ENCODE measurements at places on chromosomes 5 and 9.

GRCh38 chr5:59725392-59725767 is 168.1 kb downstream of the PDE4D start:
- no peak for DNase-seq

GRCh38 chr9:96502539-96503373 is 52.8 kb downstream of the HABP4 start:
- DNase-seq, result no peak

DNA sequence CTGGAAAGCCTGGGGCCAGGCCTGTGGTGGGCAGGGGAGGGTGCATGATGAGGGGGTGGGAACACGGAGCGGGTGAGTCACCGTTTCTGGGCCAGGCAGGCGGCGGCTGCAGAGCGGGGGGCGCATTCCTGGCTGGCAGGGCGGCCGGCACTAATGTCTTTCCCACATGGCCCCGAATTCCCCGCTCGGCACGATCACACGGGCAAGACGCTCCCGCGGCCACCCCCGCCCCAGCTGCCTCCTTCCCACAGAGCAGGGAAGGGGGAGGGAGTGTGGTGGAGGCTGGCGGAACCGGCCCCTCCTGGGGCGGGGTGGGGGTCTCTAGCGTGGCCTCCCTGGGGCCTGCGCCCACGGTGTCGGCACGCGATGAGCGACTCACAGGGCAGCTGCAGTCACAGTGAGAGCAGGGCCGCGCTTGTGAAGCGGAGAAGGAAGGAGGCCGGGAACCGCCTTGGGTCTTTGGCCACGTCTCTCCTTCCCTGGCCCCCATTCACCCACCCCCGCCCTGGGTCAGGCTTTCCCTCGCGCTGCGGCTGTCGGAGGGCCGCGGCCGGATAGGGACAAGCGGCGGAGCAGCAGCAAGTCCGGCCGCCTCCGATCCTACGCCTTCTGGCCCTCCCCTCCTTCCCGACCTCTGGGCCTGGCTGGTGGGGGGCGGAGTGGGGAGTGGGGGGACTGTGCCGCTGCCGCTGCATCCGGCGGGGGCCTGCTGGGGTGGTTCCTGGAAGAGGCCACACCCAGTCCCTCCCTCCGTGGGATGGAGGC is 48.9 kb downstream of the CXXC5 start:
- no peak for DNase-seq

GRCh38 chr5:170439223-170439943 is 50.2 kb upstream of the KCNMB1 start:
- no peak for DNase-seq

- DNase-seq, result no peak
Measured at GRCh38 chr5:92889140-92889539, 691.9 kb downstream of the NR2F1-AS1 start.

DNA sequence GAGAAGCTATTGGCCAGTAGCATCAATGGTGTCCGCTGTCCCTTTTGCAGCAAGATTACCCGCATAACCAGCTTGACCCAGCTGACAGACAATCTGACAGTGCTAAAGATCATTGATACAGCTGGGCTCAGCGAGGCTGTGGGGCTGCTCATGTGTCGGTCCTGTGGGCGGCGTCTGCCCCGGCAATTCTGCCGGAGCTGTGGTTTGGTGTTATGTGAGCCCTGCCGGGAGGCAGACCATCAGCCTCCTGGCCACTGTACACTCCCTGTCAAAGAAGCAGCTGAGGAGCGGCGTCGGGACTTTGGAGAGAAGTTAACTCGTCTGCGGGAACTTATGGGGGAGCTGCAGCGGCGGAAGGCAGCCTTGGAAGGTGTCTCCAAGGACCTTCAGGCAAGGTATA is 10.8 kb downstream of the TRIM32 start:
- no peak for DNase-seq

DNA sequence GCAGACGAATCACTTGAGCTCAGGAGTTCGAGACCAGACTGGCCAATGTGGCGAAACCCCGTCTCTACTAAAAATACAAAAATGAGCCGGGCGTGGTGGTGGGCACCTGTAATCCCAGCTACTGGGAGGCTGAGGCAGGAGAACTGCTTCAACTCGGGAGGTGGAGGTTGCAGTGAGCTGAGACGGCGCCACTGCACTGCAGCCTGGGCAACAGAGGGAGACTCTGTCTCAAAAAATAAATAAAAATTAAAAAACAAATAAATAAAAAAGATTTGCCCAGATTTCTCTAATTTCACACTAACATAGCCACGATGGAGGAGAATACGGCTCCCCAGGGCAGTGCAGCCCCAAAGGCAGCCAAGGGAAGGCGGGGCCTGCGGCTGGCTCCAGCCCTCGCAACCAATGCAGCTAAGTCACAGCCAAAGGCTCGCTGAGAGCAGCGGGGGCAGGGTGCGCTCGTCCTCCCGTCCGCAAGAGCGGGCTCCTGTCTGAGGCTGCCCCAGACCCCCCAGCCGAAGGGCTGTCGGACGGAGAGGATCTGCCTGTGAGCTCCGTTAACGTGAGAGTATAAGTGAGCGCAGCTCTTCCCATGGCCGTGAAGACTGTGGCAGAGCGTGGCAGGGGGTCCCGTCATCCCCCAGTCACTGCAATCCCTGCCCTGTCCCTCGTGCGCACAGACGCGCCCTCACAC is 43.5 kb downstream of the SLC12A7 start:
- no peak for DNase-seq

GRCh38 chr5:52607227-52607824 is 180.4 kb upstream of the ITGA1 start:
- DNase-seq, result no peak

DNA sequence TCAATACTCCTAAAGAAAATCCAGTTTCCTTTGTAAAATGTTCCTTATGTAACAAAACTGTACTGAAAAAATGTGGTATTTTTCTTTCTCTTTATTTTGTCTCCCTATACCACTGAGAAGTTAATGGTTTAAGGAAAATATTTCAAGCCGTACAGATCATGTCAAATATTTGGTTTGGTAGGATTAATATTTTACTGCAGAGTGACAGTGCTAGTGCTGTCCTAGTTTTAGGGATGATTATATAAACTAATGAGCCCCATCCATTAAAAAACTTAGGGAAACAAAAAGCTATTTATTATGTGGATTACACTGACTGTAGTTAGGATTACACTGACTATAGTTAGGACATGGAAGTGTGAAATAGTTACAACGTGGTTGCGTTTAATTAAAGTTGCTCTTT is 209.1 kb downstream of the CD180 start:
- DNase-seq, result no peak

- DNase-seq, result no peak
Measured at GRCh38 chr9:87880683-87881082, 2.0 kb upstream of the SPATA31E1 start.

DNA sequence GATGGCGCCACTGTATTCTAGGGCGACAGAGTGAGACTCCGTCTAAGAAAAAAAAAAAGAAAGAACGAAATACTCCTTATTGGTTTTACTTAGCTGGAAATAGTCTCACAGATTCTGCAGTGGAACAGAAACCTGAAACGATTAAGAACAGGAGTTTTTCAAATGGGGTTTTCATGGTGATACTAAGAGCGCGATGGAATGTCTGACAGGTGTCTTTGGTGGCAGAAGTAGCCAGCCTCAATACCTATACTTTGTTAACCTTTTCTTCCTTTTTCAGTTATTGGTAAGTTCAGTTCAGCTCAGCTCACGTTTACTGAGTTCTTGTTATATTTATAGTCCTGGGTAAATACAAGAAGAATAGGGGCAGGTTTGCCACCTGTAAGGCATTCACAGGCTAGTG is 123.9 kb downstream of the FOCAD start:
- no peak for DNase-seq

- peak; percentile 54 for DNase-seq
Measured at GRCh38 chr9:109416135-109416706, 81.9 kb downstream of the PTPN3 start.

DNA sequence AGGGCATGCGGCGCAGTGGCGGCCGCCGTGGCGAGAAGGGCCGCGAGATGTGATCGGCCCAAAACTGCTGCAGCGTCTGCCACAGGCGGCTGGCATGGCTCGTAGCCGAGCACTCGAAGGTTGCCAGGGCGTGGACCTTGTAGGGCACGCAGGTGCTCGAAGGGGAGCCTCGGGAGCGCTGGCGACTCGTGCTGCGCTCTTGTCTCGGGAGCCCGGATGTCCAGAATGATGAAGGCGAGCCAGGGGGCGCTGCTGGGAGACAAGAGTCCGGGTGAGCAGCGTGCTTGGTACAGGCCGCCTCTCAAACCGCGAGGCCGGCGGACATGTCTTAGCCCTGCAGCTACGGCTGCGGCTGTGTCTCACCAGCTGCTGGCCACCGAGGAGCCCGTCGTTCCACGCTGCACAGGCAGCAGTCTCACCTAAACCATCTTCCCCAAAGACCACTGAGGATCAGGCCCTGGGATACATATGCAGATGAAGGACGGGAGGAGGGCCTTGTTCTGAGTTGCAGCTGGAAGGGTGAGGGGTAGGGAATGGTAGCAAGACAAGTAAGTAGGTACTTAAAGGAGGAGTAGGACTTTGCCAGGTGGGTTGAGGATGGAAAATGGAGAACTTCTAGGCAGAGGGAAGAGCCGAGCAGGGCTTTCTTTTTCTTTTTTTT is 1.7 kb downstream of the CBY3 start:
- no peak for DNase-seq

DNA sequence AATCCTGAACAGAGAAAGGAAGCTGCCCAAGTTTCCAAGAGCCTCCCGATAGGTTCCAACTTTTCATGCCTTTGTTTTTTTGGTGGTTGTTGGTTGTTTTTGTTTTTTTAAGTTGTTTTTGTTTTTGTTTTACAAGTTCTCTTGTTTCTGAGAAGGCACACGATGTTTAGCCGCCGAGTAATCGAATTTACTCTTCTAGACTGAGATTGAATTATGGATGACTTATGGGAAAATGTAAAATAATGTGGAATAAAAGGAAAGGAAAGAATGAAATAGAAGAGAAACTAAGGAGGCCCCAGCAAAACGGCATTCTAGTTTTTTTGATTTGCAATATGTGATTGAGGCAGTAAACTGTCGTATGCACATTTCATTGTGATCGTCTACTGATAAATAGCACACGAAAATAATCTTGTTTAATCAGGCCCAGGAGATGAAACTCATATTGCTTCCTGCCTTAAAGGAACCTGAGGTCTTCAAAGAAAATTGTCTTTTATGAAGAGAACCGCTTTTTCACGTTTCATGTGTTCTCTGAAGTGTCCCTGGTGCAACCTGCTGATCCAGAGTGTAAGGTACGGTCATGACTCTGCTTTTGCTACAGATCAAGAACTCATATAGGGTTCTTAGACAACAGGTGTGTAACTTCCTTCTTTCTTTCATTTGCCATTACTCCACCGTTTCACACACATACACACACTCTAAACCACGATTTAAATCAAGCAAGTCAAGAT is 1.3 kb upstream of the GNAQ start:
- DNase-seq, result no peak

- no peak for DNase-seq
Measured at GRCh38 chr5:143412661-143413342, 9.3 kb upstream of the NR3C1 start.

- DNase-seq, result no peak
Measured at GRCh38 chr5:76391014-76391413, 12.1 kb upstream of the IQGAP2 start.

GRCh38 chr5:56350597-56351170 is 117.6 kb upstream of the ANKRD55 start:
- no peak for DNase-seq

DNA sequence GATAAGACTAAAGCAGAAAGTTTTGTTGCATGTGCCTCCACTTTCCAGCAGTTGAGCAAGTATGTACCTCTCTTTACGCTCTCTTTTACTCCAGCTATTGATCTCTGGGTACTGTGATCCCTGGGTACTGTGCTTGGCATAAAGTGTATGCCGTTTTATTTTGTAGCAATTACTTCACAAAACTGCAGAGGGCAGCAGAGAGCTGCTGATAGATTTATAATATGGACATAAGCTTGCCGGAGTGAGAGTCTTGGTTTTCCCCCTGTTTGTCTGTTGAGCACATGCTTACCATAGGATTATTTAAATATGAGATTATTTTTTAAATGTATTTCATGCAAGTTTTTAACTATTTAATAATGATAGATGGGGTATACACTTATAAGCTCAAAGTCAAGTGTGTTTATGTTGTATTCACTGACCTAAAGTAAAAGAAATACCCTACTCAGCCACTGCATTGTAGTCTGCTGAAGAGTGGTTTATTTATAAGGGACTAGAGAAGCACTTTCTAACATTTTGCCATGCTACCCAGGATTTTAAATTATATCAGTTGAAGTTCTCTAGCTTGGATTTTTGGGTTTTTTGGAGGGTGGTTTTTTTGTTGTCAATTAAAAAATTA is 13.0 kb downstream of the TTC1 start:
- peak; percentile 89 for DNase-seq

DNA sequence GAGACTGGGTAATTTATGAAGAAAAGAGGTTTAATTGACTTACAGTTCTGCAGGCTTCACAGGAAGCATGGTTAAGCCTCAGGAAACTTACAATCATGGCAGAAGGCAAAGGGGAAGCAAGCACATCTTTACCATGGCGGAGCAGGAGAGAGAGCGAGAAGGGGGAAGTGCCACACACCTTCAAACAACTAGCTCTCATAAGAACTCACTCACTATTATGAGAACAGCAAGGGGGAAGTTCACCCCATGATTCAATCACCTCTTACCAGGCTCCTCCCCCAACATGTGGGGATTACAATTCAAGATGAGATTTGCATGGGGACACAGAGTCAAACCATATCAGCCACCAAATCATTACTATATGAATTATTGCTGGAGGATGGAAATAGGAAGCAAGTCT is 30.3 kb upstream of the STX17 start:
- DNase-seq, result peak; percentile 39

GRCh38 chr5:141880961-141881801 is 3.0 kb upstream of the PCDH1 start:
- no peak for DNase-seq

- DNase-seq, result no peak
Measured at GRCh38 chr5:91293131-91293530, 90.0 kb downstream of the ARRDC3 start.

Data from NAMALWA (cell line).